ENCODE measurements at places on chromosomes 5 and 9. TPM values are rescaled to one million over a fixed set of nuclear protein-coding genes. Genes with fewer than 3 reads are reported as not detected.
A peak's percentile ranks its signal among the peaks of the same experiment; 100 is the strongest.

CNTFR gene
- total RNA-seq = 112 TPM

PCDHA9 gene
- total RNA-seq = not detected

SARDH gene
- total RNA-seq = 0.39 TPM

PAPPA gene
- total RNA-seq = 2.1 TPM

CDKN2A gene
- total RNA-seq = not detected

NR6A1 gene
- total RNA-seq = 2.1 TPM

SOHLH1 gene
- total RNA-seq = not detected

LCP2 gene
- total RNA-seq = 3.2 TPM

TLX3 gene
- not detected for total RNA-seq

CCL28 gene
- 0.19 TPM for total RNA-seq

SLC25A2 gene
- not detected for total RNA-seq

ZNF474 gene
- not detected for total RNA-seq

DNA sequence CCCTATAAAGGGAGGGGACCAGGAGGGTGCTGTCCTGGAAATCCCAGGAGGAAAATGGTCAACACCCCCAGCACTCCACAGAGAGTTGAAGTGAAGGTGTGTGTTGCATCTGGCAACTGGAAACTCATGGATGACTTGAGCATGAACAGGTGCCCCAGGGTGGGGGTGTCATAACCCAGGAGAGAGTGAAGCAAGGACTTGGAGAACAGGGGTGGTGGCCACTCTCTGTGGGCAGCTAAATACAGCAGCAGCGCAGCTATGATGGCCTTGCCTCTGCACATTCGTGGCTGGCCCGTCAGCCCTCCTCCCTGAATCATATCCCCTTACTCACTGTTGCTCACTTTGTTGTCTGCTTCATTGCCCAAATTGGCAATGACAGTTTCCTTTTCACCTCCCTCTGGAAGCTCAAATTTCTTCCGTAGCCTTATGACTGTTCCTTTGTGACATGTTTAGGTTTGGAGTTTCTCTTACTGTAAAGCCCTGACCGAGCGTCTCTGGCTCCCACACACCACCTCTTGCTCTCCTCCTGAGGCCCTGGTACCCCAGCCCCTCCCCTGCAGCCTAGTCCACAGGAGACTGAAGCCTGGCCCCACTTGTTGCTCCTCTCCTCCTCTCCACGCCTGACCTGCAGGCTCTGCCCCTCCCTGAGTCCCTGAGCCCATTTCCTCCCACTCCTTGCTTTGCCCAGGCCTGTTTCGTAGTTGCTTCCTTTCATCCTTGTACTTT lies 185.8 kb downstream of the CD180 start:
- H3K27ac ChIP-seq = peak overlapping the region; percentile 83
- no peaks in the 10 kb centered on the region for H3K36me3 ChIP-seq
- peak; percentile 93 for DNase-seq
- H3K4me3 ChIP-seq = peak overlapping the region; percentile 12
- H3K27me3 ChIP-seq = no peaks in the 10 kb centered on the region

GRCh38 chr9:117325831-117326230 lies 89.0 kb downstream of the ASTN2 start:
- H3K27ac ChIP-seq = no peak overlapping the region
- no peak overlapping the region for H3K4me3 ChIP-seq
- H3K36me3 ChIP-seq = no peaks in the 10 kb centered on the region
- H3K27me3 ChIP-seq = no peaks in the 10 kb centered on the region

GRCh38 chr5:113209498-113209897 lies 225.3 kb downstream of the TSSK1B start:
- no peaks in the 10 kb centered on the region for H3K36me3 ChIP-seq
- H3K27me3 ChIP-seq = no peaks in the 10 kb centered on the region
- H3K4me1 ChIP-seq = peaks cover 6% of the 10 kb centered on the region
- H3K4me3 ChIP-seq = no peak overlapping the region
- DNase-seq = no peak

- H3K27me3 ChIP-seq = no peaks in the 10 kb centered on the region
- no peak overlapping the region for H3K27ac ChIP-seq
- no peak for DNase-seq
- no peak overlapping the region for H3K4me3 ChIP-seq
- H3K4me1 ChIP-seq = no peaks in the 10 kb centered on the region
Measured at GRCh38 chr5:150209099-150209635, 19.3 kb downstream of the SLC6A7 start.

GRCh38 chr5:113292462-113292861 lies 142.3 kb downstream of the TSSK1B start:
- H3K27me3 ChIP-seq = no peaks in the 10 kb centered on the region
- H3K36me3 ChIP-seq = no peaks in the 10 kb centered on the region
- no peak for DNase-seq
- H3K4me1 ChIP-seq = peaks cover 6% of the 10 kb centered on the region

- no peak overlapping the region for H3K4me3 ChIP-seq
- H3K27me3 ChIP-seq = peaks cover 15% of the 10 kb centered on the region
- no peaks in the 10 kb centered on the region for H3K4me1 ChIP-seq
- no peak for DNase-seq
- no peak overlapping the region for H3K27ac ChIP-seq
Measured at GRCh38 chr9:91954841-91955471, 4.9 kb upstream of the ROR2 start.

DNA sequence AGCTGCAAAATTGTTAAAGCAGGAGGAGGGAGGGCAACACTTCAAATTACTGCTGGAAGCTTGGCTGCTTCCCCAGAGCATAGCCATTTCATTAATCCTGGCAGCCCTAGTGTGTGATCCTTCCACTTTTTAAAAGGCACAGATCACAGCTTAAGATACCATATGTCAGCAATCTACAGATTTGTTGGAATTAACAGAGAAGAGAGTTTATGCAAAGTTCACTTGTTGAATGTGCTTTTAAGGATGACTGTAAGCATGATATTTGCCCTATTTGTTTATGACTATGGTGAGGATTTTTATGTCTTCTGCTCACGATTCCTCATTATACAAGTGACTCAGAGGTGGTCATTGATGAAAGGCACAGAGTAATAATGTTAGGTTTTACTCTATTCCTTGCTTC lies 156.0 kb upstream of the CDKN2B start:
- no peak overlapping the region for H3K27ac ChIP-seq
- no peaks in the 10 kb centered on the region for H3K4me1 ChIP-seq
- no peak for DNase-seq
- no peak overlapping the region for H3K4me3 ChIP-seq
- no peaks in the 10 kb centered on the region for H3K27me3 ChIP-seq

GRCh38 chr9:93197670-93198069 lies 13.7 kb downstream of the WNK2 start:
- no peak overlapping the region for H3K4me3 ChIP-seq
- H3K36me3 ChIP-seq = no peaks in the 10 kb centered on the region
- no peaks in the 10 kb centered on the region for H3K27me3 ChIP-seq

GRCh38 chr5:160774666-160775315 lies 77.2 kb downstream of the ATP10B start:
- no peaks in the 10 kb centered on the region for H3K27me3 ChIP-seq
- H3K4me3 ChIP-seq = no peak overlapping the region
- H3K36me3 ChIP-seq = no peaks in the 10 kb centered on the region
- H3K4me1 ChIP-seq = no peaks in the 10 kb centered on the region

DNA sequence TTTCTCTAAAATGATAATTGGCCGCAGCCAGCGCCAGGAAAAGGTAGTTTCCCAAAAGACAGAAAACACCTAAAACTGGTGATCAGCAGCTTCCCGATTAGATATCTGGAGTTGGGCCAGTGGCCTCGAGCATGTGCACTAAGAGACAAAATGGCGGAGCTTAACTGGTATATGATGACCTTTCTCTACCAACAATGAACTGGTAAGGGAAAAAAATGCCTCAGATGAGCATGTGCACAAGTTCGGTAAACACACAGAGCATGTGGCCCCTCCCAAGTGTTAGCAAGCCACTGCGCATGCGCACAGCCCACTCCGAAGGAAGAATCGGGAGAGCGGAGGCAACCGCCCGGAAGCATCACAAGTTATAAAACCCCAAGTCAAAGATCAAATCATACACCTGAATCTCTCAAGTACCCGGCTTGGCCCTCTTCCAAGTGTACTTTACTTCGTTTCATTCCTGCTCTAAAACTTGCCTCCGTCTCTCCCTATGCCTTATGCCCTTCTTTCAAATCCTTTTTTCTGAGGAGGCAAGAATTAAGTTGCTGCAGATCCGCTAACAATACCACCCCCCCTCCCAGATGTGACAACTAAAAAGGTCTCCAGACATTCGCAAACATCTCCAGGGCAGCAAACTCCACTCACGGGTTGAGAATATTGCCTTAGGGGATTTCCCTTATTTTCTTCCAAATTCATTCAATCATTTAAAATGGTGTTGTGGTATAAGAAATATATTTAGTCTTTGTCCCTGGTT lies 15.0 kb upstream of the PTBP3 start:
- no peak overlapping the region for H3K27ac ChIP-seq
- peaks cover 5% of the 10 kb centered on the region for H3K4me1 ChIP-seq
- H3K4me3 ChIP-seq = peak overlapping the region; percentile 37
- no peaks in the 10 kb centered on the region for H3K27me3 ChIP-seq

GRCh38 chr5:98641671-98642070 lies 131.8 kb upstream of the RGMB start:
- no peaks in the 10 kb centered on the region for H3K27me3 ChIP-seq
- DNase-seq = no peak
- H3K27ac ChIP-seq = no peak overlapping the region
- H3K36me3 ChIP-seq = no peaks in the 10 kb centered on the region

DNA sequence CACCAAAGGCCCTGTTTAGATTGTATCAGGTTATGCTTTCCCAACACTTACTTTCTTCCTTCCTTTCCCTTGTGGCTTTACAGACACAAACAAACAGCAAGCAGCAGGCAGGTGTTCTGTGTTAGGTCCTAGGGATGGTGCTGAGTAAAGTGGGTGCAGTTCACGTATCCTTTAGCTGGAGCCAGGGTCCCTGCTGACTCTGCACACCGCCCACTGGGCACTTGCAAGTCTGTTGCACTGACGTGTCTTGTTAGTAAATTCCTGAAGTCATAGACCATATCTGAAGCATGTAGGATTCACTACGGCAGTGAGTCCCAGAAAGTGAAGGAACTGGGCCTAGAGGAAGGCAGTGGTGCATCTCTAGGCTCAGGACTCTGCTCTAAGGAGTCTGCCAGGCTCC lies 96.5 kb downstream of the DAPK1 start:
- H3K4me1 ChIP-seq = peaks cover 43% of the 10 kb centered on the region
- H3K27ac ChIP-seq = no peak overlapping the region
- no peaks in the 10 kb centered on the region for H3K27me3 ChIP-seq
- DNase-seq = no peak
- no peak overlapping the region for H3K4me3 ChIP-seq

DNA sequence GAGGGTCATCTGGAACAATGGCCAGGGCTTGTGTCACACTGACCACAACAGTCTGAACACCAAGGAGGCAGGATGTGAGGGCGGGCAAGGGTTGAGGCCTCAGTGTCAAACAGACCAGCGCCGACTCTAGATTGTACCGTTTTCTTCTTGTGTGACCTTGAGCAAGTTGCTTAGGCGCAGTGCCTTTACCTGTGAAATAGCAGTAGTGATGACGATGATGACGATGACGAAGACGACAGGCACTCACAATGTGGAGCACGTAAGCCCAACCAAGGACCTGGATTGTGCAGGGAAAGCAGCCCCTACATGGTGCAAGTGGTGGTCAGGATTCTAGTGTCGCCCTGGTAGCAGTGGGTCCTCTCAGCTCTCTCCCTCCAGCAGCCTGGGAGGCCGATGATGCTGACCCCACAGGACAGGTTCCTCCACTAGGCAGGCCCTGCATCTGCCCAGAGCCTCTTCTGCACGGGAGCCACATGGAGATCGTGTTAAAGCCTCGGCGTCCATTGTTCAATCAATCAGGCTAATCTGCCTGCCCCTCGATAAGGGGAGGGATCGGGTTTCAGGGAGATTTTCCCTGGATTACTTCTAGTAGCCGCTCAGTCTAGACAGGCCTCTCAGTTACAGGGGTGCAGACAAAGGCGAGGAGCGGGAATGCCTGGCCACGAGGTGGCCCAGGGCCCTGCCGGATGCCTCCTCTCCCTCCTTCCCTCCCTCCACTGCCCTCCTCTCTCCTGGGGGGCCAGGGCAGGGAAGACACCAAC lies 91.7 kb downstream of the MACROH2A1 start:
- no peak overlapping the region for H3K27ac ChIP-seq
- H3K4me1 ChIP-seq = no peaks in the 10 kb centered on the region
- no peak for DNase-seq

DNA sequence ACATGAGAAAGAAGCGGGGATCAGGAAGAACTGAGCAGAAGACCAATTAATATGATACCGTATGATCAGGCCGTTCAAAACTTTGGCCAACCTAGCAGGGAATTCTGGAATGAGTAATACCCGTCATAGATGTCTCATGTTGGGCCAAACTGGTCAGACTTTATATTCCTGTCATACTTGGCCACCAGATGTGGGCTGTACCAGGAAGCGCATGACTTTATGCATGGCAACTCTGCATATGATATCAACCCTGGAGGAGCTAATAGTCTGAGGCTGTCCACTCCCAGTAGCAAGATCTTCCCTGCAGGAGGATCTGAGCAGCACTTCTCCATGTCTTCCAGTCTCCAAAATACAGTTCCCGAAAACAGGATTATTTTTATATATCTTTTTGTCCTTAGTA lies 68.5 kb upstream of the NAA35 start:
- no peaks in the 10 kb centered on the region for H3K4me1 ChIP-seq
- H3K4me3 ChIP-seq = no peak overlapping the region
- no peaks in the 10 kb centered on the region for H3K27me3 ChIP-seq
- DNase-seq = no peak
- H3K36me3 ChIP-seq = no peaks in the 10 kb centered on the region

- H3K36me3 ChIP-seq = no peaks in the 10 kb centered on the region
- H3K27me3 ChIP-seq = no peaks in the 10 kb centered on the region
- H3K4me1 ChIP-seq = no peaks in the 10 kb centered on the region
- no peak overlapping the region for H3K27ac ChIP-seq
- DNase-seq = no peak
Measured at GRCh38 chr5:160792281-160792680, 59.7 kb downstream of the ATP10B start.

- H3K36me3 ChIP-seq = no peaks in the 10 kb centered on the region
- H3K4me3 ChIP-seq = no peak overlapping the region
- no peaks in the 10 kb centered on the region for H3K27me3 ChIP-seq
- no peaks in the 10 kb centered on the region for H3K4me1 ChIP-seq
- H3K27ac ChIP-seq = no peak overlapping the region
- DNase-seq = no peak
Measured at GRCh38 chr5:78779771-78780616, 131.4 kb upstream of the LHFPL2 start.

All from gastrocnemius medialis (tissue), 4 donors.